Adipocyte (in vitro differentiated cells): ENCODE measurements at places on chromosomes 1 and 21.

- no peak for DNase-seq
Observed at GRCh38 chr1:153354515-153355193, 3.0 kb upstream of the S100A9 start.

- peak; percentile 53 for DNase-seq
Observed at GRCh38 chr1:16172964-16173446, 17.1 kb upstream of the EPHA2 start.

DNA sequence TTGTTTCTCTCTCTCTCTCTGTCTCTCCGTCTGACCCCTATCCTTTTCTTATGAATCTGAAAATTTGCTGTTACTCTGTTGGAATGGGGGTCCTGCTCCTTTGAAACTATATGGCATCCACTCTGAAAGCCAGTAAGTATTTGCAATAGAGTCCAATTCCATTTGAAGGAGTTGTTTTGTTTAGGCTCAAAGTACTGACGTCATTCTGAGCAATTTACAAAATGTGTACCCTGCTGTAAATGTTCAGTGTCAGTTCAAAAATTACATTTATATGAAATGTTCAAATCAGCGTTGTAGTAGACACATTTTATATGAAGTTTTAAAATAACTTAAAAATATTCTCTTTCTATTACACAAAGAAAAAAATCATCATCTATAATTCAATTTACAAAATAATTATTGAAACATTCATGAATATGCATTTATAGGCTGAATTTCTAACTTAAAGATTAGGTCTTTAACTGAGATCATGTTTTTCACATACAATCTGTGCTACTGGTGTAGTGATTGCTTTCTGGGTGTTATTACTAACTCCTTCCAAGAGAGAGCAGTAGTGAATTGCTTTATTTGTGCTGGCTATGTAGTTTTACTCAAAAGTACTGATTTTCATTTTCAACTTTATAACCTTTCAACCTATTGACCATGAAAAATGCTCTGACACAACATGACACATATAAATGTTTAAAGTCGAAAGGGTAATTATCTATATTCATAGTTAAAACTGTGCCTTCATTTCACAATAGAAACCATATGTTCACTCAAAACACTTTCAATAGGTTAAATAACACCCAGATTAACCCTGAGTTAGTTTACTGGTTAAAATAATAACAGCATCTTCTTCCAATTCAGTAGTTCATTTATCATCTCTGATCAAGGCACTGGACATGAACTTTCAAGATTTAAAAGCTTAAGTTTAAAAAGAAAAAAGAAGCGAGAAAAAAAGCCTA, 253.1 kb upstream of the ADGRL4 start:
- peak; percentile 72 for DNase-seq

DNA sequence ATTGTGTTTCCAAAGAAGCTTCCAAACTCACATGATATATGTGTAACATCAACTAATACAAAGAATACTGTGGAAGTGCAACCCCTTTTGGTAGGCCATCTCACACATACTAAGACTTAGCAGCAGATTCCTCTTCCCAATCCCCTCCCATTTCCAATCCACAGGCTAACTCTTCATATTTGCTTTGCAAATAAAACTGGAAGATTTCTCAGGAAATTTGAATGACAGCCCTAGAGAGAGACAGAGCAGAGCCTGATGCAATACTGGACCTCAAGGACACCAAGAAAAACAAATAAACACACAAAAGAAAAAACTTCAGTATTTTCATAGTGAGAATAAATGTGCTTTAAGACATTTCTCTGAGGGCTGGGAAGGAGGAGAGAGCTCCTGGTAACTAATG, 190.2 kb upstream of the BRINP3 start:
- peak; percentile 50 for DNase-seq

DNA sequence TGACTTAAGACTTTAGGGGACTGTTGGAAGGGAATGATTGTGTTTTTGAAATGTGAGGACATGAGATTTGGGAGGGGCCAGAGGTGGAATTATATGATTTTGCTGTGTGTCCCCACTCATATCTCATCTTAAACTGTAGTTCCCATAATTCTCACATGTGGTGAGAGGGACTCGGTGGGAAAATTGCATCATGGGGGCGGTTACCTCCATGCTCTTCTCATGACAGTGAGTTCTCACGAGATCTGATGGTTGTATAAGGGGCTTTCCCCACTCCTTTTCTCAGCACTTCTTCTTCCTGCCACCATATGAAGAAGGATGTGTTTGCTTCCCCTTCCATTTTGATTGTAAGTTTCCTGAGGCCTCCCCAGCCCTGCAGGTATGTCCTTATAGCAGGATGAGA, 35.0 kb upstream of the SCAF4 start:
- no peak for DNase-seq

DNA sequence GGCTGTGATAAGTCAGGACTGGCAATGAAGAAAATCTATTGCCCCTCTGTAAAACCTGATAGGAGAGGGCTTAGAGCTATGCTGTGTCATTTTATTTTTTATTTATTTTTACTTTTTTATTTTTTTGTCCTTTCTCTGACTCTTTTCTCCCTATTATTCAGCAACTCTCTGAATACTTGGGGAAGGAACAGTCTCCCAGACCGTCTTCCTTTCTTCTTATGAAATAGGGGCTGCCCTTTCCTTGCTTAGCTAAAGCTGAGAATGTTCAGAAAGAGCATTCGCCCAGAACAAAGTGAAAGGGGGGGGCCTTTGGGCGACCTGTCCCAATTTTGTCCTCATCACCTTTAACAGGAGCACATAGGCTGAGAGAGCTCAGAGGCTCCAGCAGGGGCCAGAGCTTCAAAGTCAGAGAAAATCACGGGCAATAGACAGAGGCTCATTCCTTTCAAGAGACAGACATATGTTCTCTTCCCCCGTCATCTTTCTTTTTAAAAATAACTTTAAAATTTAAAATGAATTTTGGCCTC, 80.9 kb downstream of the RNF220 start:
- DNase-seq: no peak

DNA sequence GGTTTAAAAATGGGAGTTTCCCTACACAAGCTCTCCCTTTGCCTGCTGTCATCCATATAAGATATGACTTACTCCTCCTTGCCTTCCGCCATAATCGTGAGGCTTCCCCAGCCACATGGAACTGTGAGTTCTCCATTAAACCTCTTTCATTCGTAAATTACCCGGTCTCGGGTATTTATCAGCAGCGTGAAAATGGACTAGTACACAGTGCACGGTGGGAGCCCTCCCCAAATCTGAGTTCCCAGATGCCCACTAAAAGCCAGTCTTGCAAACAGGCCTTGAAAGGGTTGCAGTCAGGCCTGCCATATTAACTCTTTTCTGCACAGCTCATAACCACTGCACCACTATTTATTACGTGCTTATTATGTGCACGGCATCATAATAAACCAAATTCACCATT, 400.9 kb downstream of the PRDM2 start:
- DNase-seq: no peak

GRCh38 chr1:26697978-26698849, 2.4 kb downstream of the ARID1A start:
- peak; percentile 94 for DNase-seq

DNA sequence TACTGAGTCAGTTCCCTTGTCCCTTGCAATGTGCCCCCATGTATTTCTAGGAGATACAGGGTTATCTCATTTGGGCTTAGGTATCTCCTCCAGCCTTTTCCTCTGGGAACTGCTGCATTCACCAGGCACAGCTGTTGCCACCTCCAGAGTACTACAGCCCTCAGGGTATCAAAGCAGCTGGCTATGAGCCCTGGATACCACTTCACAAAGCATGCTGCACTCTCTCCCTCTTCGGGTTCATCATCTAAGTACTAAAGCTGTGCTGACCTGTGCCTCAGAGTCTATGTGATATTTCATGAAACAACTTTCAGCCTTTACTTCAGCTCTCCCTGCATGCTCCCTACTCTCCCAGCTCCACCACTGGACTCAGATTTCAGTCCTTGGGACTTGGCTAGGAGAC, 62.3 kb downstream of the CCDC185 start:
- no peak for DNase-seq

DNA sequence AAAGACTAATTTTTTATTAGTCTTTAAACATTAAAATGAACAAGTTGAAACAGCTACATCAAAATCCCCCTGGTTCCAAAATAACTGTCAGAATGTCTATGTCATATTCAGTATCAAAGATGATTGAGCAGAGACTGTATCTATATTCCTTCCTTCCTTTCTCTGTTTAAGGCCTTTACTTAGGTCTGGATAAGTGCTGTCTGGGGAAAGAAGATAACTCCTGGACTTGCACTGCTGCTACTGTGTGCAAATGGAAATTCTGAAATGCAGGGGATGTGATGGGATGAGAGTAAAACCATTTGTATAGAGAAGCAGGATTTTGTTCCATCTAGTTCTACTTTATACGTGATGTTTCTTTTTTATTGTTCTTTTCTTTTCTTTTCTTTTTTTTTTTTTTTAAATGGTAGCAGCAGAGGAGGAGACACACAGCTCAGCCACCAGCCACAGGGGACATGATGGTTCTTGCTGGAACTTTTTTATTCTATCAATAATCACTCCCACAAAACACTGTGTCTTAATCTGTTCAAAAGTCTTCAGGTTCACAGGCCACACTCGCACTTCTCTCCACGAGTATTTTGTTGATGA, 33.6 kb upstream of the FOXE3 start:
- DNase-seq: no peak

DNA sequence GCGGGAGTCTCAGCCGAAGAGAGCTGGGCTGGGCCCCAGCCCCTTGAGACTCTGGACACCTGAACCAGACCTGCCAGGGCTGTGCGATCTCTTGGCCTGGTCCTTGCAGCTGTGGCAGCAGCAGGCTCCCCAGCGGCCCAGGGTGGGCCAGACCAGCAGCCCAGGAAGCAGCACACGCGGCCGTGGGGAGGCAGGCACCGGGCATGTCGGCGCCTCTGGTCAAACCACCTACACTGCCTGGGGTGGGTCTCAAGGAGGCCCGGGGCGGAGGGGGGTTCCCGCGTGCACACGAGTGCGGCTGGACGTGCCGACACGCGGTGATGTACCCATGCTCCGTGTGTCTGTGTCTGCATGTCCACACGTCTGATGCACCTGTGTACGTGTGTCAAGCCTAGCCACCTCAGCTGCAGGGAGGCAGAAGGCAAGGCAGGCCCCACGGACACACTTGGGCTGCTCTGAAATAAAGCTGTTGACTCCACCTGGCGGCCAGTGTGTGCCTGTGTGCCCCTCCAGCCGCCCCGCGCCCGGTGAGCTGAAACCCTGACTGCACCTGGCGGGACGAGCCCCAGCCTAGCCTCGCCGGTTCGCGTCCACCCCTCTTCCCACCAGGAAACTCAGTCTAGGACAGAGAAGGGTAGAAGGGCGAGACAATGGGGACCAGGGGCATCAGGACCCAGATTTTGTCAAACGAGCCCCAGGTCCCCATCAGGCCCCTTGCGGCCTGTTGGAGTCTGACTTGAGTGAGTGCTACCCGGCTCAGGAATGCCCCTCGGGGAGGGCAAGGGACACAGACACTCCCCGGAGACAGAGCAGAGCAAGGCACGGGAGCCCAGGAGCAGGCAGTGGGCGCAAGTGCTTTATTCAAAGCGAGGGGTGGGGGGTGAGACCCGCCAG, 11.6 kb downstream of the SCNN1D start:
- peak; percentile 49 for DNase-seq

DNA sequence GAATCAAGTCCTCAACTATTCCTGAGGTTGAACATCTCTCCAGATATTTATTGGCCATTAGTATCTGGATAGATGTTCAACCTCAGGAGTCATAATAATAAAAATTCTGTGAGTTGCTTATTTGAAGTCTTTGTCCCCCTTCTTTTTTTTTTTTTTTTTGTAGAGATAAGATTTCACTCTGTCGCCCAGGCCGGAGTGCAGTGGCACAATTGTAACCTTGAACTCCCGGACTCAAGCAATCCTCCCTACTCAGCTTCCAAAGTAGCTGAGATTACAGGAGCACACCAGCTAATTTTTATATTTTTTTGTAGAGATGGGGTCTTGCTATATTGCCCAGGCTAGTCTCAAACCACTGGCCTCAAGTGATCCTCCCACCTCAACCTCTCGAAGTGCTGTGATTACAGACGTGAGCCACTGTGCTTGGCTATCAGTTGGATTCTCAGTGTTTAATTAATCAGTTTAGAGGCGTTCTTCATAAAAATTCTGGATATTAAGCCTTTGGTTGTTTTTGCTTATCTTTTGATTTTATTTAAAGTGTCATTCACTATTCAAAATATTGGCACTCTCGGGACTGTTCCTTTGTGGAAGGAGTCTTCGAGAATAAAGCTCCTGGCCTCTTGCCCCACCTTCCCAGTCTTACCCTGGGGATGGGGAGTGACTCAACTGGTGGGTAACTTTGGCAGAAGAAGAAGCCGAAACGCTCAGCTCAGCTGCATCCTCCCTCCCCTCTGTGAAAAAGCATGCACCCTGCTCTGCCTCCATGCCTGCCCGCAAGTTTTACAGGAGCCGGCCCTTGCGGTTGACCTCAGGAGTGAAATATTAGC, 11.2 kb upstream of the HYI start:
- no peak for DNase-seq

DNA sequence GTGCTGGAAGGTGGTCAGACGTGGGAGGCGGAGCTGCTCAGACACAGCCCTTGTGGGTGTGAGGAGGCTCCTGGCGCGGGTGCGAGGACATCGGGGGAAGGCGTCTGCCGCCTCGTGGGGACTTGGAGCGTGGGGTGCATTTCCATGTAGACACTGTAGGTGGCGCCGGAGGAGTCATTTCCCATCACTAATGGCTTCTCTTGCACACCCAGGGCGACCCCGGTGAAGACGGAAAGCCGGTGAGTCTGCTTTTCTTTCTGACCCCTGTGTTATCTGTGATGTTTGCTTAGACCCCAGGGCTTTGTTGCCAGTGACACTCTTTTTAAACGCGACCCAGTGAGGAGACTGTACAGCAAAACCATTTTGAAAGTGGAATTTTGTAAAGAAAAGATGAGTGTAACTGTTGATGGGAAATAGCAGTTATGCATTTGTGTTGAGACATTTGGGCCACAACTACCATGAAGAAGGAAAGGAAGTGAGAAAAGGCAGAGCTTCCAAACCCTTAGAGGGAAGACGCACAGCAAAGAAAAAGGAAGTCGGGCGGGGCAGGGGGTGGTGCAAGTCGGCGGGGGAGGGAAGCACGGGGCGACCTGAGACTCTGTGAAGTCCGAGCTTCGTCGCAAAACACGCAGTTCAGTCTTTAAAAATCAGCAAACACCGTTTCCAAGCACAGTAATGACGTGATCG, 64.0 kb downstream of the SLC19A1 start:
- peak; percentile 72 for DNase-seq

DNA sequence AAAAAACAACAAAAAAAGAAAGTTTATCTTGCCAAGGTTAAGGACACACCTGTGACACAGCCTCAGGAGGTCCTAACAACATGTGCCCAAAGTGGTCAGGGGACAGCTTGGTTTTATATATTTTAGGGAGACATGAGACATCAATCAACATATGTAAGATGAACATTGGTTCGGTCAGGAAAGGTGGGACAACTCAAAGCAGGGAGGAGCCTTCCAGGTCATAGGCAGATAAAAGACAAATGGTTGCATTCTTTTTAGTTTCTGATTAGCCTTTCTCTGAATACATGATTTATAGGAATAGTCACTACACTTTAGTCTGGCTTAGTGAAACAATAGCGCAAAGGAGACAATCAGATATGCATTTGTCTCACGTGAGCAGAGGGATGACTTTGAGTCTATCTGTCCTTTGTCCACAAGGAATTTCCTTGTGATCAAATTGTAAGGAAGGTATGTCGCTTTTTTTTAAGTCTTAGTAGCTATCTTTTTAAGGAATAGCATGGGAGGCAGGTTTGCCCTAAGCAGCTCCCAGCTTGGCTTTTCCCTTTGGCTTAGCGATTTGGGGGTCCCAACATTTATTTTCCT, 23.3 kb upstream of the OVAAL start:
- no peak for DNase-seq
